ENCODE measurements at places on chromosomes 2 and 18.
A peak's percentile ranks its signal among the peaks of the same experiment; 100 is the strongest.

DNA sequence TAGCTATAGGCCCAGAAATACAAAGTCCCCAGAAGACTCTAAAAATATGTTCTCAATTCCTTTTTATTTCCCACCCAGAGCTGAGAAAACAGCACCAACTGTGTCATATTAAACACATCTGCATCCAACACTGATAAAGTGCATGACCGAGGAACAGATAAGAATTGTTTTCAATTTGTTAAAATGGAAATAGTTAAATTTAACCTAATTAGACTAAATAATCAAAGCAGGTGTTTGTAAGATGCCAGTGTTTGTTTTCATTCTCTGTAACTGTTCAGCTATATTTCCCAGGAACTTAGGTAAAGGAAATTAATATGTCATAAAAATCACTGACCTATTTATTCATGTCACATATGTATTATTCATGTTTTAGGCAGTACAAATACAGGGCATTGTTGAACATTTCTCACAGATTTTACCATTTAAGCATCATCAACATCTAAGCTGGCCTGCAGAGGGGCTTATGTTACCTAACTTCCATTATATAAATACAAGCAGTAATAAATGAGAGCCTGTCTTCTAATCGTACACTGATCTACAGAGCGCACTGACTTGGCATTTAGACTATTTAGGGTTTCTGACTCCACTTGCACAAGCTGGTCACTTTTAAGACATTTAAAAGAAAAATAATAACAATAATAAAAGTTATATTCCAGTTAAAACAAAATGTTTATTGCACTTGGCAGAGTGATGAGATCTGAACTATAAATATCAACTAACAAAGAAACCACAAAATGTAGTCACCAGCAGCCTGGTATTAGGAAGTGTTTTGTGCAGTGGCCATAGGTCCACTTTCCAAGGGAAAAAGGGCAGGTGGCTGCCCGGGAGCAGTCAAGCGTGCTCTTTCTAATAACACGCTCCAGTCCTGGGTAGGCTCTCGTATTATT, 86.6 kb upstream of the ZFP36L2 start:
- DNase-seq = peak; percentile 81

DNA sequence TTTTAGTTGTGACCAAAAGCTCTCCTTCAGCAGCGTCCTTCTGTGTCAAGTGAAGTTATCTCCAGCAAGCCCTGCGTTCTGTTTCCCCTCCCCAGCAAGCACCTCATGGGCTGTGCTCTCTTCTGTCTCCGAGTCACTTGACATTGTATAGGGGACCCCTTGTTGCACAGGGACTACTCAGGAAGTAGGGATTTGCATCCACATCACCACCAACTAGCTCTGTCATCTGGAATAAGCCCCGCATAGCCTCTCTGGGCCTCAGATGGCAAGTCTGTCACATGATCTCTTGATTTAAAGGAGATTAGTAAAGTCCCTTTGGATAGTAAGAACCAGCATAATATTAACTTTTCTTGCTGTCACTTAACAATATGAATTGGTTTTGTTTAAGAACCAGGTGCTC, 32.0 kb upstream of the STPG4 start:
- DNase-seq = no peak

DNA sequence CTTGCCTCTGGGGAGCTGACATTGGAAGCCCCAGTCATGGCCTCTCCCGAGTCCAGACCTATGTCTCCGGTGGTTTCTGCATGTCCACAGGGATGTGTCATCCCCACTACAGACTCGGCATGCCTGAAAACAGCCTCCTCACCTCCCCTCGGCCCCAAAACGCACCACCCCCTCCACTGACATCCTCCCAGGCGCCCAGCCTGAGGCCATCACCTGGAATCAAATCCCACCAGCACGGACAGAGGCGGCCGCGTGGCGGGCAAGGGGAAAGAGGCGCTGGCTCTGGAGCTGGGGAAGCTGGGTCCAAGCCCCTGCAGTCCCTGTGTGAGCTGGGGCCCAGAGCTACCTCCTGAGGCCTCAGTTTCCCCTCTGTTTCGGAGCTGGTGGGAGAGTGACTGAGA, 69.9 kb upstream of the SMAD7 start:
- DNase-seq = peak; percentile 29

- DNase-seq = no peak
These were observed 779.8 kb downstream of the RNF144A start for GRCh38 chr2:7697052-7697451.

DNA sequence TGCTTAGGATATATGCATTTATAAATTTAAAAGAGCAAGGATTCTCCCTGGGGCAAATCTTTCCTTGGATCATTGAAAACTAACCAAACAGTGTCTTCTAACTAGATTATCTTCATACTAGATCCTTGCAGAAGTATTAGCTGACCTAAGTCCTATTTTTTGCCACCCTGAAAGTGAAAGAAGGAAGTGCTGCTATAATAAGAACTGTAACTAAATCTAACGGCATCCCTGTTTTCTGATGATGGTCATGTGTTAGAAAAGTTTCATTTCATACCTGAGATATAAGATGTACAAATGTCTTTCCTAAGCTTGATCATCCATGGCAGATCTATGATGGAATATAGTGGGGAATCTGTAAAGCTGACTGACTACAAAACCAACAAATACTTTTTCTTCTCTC, 102.7 kb downstream of the MAP2 start:
- DNase-seq = peak; percentile 24

DNA sequence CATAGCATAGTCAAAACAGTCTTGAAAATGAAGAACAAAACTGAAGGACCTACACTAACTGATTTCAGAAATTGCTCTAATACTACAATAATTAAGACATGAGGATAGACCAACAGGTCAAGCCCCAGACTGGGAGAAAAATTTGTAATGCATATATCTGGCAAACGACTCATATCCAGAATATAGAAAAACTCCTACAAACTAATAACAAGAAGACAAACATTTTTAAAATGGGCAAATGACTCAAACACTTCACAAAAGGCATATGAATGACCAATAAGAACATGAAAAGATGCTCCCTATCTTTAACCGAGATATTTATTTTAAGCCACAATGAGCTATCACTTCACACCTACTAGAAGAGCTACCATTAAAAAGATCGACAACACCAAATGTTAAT, 14.2 kb downstream of the TGFBRAP1 start:
- no peak for DNase-seq

DNA sequence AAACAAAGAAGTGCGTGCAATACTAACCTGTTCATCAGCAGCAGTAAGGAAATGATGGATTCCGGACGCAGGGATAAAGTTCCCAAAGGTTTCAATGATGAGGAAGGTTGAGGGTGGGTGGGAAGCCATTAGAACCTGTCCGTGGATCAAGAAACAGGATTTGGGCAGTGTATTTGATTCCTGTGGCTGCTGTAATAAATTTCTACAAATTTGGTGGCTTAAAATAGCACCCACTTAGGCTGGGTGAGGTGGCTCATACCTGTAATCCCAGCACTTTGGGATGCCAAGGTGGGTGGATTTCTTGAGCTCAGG, 5.1 kb upstream of the SDC1 start:
- DNase-seq = no peak

GRCh38 chr2:222281506-222281905, 17.3 kb downstream of the PAX3 start:
- DNase-seq = no peak

- peak; percentile 50 for DNase-seq
These were observed 231.4 kb downstream of the LRRTM1 start for GRCh38 chr2:80073134-80073561.

GRCh38 chr2:227813562-227814353, at the start of gene CCL20:
CCL20 (plus strand) TSS chr2:227813842; CDS start chr2:227813912, 70 bp downstream.
- DNase-seq = peak; percentile 15

- DNase-seq = no peak
These were observed 222.5 kb downstream of the PMAIP1 start for GRCh38 chr18:60122339-60122738.

DNA sequence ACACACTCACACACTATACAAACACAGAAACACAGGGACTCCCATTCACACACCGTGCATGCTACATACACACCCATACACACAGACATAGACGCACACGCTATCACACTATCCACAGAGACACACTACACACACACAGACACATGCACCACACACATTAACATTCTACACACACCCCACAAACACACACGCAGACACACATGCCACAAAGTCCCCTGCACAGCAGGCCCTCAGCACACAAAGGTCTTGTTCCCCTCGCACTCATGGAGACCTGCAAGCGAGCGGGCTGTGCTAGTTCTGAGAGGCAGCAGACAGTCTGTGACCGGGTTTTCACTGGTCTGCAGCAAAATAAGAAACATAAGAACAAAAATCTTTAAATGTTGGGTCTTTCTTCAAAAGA, 429.6 kb upstream of the SALL3 start:
- DNase-seq = no peak

GRCh38 chr2:217026569-217026968, 166.7 kb upstream of the TNP1 start:
- DNase-seq = no peak

DNA sequence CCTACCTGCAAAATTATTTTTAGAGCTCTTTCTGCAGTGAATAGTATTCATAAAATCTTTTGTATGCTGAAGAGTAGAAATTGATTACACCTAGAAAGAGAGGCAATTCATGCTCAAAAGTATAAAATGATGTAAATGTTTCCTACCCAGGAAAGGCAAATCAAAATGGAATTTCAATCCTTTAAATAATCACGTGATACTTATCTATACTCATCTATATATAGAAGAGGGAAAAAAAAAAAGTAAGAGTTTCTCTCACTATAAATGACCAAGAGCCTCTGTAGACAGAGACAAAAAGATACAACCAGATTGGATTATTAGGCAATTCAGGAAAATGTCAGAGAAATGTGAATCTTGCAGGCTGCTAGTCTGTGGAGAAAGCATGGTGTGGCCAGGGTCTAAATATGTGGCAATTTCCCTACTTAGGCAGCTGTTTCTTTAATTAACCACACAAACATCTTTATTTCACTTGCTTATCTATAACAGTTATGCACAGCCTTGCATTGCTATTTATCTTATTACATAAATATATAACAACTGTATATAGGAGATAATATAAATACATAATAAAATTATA, 39.5 kb downstream of the METTL8 start:
- no peak for DNase-seq

DNA sequence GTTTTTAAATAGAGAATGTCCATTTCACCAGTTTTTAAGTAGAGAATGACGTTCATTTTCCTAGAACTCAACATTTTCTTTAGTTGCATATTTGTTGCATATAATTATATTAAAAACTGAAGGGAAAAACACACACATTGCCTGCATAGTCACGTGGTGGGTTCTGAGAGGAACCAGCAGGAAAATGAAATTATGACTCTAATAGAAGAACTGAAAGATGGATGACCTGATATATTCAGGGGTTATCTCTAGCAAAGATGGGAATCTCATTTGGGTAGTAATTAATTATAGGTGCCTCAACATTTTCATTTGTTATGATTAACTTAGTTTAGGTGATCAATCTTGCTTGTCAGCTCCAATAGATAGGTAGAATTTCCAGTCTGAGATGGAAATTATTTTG, 288.3 kb downstream of the TRIB2 start:
- DNase-seq = no peak

GRCh38 chr2:238069021-238069709, 8.4 kb downstream of the SCLY start:
- no peak for DNase-seq

DNA sequence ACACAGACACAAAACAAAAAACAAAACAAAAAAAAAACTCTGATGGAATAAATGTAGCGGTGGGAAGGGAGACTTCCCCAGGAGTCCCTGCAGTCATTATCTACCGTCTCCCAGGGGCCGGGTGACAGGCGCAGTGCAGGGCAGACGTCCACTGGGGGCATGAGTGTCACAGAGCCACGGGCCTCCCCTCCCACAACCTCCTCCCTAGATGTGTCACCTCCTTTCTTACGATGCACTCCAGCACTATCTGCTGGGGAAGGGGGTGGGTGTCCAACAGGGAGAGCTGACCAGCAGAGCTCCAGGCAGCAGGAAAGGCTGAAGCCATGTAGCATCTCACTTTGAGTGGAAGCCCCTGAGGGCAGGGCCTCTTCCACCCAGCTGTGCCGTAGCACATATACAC, 84.5 kb downstream of the LONRF2 start:
- no peak for DNase-seq

DNA sequence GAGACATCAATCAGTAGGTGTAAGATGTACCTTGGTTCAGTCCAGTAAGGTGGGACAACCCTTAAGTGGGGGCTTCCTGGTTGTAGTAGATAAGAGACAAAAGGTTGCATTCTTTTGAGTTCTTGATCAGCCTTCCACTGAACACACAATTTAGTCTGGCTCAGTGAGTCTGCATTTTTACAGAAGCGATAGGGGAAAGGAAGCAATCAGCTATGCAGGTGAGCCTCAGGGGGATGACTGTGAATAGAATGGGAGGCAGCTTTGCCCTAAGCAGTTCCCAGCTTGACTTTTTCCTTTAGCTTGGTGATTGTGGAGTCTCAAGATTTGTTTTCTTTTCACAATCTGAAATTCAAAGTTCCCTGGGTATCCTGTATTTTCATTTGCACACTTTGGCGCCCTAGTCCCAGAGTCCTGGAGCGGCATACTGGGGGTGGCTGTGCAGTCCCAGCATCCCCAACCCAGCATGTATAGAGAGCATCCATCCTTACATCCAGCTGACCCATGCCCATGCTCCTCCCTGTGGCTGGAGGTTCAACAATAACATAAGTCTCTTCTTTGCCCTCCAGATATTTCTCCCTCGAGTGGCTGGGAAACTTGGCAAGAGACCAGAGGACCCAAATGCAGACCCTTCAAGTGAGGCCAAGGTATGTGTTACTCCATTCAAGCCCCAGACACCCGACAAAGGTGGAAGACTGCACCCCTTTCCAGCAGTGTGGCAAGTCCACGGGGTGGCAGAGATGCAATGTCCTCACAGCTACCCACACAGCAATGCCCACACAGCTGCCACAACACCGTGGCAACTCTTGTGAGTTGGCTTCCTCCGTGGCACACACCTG, 20.1 kb upstream of the PRLH start:
- no peak for DNase-seq

GRCh38 chr2:178074123-178075005, 1.8 kb upstream of the PDE11A start:
- peak; percentile 32 for DNase-seq

DNA sequence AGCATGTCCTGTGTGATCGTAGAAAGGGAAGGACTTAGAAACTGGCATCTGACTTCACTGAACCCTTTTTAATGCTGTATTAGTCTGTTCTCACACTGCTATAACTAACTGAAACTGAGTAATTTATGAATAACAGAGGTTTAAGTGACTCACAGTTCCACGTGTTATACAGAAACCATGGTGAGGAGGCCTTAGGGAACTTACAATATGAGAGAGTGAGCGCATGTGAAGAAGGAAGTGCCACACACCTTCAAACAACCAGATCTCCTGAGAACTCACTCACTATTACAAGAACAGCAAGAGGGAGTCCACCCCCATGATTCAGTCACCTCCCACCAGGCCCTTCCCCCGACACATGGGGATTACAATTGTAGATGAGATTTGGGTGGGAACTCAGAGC, 811.3 kb downstream of the CPS1 start:
- no peak for DNase-seq

All from mesenchymal stem cell (in vitro differentiated cells and primary cell).